ENCODE measurements at places on chromosomes 6 and 20.

GRCh38 chr20:54017846-54018245 lies 52.5 kb downstream of the BCAS1 start:
- DNase-seq: no peak

DNA sequence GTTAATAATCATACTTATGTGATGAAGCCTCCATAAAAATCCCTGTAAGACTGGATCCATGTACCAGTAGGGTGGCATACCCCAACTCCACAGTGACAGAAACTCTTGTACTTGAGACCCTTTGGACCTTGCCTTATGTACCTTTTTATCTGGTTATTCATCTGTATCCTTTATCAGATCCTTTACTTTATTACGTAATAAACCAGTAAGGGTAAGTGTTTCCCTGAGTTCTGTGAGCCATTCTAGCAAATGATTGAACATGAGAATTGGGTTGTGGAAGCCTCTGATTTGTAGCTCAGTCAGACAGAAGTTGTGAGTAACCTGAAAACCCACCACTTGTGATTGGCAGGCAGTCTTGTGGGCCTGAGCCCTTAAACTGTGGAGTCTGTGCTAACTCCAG lies 229.7 kb downstream of the FOXA2 start:
- DNase-seq: no peak

- no peak for DNase-seq
These were observed 514.1 kb upstream of the NRSN1 start for GRCh38 chr6:23611776-23612381.

GRCh38 chr6:145878591-145879295 lies 64.1 kb upstream of the FBXO30 start:
- no peak for DNase-seq

DNA sequence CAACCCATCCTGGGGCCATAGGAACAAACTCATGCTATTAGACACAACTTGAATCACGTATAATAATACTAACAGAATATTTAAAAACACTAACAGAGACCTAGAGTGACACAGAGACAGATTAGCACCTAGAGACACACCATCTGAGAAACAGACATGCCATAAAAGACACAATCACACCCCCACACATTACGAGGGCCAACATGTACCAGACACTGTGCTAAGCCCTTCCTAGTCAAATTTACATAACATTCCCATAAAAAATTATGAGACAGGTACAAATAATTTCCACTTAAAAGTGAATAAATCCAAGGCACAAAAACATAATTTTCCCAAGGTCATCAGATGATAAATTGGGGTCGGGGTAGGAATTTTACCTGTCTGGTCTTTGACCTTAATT lies 141.1 kb upstream of the PRSS16 start:
- DNase-seq: no peak

- DNase-seq: no peak
These were observed 3.2 kb downstream of the RIMS4 start for GRCh38 chr20:44807051-44807683.

DNA sequence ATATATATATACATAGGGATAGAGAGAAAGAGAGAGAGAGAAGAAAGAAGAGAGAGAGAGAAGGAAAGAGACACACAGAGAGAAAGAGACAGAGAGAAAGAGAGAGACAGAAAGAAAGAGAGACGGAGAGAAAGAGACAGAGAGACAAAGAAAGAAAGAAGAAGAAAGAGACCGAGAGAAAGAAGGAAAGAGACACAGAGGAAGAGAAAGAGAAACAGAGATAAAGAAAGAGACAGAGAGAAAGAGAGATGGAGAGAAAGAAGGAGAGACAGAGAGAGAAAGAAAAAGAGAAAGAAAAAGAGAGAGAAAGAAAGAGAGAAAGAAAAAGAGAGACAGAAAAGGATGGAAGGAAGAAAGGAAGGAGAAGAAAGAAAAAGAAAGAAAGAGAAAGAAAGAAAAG lies 46.9 kb upstream of the TASP1 start:
- no peak for DNase-seq

GRCh38 chr6:77573843-77574242 lies 79.0 kb upstream of the MEI4 start:
- no peak for DNase-seq

DNA sequence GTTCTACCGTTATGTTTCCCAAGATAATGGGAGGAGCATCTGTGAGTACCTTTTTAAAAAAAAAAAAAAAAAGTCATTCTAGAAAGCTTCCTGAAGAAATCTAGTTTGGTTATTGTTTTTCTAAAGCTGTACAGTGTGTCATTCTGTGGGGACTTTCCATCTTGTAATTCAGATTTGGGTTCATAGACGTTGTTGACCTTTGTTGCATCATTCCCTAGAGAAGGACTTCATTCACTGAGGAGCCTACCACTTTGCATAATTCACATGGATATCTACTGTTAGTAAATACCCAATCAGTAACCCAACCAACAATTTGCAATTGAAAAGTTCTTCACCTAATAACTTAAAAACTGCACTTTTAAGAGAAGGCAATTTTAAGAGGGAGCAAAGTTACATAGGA lies 60.1 kb downstream of the RPP40 start:
- no peak for DNase-seq

GRCh38 chr6:4383910-4384638 lies 248.7 kb upstream of the ECI2 start:
- no peak for DNase-seq

DNA sequence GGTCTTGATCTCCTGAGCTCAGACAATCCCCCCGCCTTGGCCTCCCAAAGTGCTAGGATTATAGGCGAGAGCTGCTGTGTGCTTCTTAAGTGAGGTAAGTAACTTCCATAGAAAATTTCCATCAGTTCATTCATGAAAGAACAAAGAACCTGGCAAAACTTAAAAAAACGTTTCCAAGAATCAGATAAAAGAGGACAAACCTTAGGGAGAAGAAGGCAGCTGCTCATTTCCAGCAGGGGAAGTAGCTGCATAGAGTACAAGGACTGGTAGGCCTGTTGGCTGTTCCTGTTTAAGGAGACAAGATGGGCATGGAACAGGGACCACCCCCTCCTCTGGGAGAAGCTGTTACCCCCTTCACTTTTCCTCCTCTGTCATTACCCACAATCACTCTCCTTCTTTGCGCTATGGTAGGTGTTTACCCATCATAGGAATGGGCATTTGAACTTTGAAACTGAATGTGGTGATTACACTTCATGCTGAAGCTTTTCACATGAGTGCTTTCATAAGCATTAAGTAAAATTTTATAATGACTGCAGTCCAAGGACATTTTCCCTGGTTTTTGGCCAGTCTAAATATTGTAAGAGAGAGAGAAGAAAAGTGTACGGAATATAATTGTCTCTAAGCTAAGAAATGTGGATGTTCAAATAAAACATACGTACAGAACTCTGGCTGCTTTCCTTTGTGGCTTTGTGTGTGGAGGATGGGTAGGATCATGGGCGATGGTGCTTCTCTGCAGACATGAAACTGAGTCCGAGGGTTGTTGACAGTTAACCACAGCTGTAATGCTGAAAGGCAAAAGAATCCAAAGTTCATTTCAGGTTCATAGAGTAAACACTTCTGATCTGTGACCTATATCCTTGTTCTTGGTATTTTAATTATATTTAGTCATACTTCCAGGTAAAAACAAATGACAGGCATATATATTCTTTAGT lies 56.4 kb downstream of the CCN2 start:
- DNase-seq: no peak

DNA sequence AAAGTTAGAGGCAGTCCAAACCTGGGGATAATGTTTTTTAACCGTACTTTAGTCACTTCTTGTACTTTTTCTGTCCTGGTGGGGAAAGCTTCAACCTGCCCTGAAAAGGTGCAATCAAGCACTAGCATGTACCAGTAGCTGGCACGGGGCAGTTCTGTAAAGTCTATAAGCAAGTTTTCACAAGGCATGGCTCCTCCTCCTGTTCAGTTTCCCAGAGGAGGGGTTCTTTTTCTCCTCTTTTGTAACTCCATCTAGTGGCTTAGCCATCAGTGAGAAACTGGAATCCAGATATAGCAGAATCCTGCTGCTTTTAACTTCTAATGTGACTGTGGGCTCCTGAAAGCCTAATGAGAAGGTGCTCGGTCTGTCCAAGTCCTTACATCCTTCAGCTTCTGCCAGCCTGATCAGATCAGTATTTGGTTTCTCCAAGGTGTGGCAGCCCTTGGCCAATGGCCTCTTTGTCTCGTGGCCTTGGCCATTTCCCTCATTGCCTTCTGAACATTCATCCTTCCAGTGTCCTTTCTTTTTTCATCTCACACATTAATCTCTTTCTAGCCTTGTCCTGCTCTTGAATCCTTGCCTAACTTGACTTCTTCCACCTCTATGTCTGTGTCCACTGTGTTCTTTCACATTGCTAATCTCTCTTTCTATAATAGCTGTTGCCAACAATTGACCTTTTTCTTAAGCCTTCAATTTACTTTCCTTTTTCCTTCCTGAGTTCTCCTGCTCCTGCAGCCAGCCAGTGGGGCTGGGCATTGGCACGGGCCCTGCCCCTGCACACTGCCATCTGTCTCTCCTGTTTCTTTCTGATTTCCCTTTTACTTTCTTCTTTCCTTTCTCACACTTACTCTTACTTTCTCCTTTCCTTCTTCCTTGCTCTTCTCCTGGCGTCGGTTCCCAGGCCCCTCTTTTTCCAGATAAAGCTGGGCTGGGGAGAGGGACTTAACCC lies 222.0 kb upstream of the SYNCRIP start:
- no peak for DNase-seq

DNA sequence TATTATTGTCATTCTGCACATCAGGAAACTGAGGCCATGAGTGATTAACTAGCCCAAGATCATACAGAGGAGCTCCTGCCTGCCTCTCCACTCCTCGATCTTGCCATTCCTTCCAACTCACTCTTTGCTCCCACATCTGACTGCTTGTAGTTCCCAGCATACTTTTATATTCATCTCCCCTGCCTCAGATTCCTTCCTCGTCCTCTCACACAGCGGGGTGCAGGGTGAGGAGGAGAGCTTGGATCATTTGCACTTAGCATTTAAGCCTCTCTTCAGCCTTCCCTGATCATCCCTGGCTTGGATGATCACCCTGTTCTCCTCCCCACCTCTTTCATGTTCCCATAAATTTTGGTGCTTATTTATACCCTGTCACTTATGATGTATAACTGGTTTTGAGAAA lies 515.1 kb upstream of the SOX4 start:
- no peak for DNase-seq

GRCh38 chr6:163701762-163702161 lies 287.2 kb downstream of the QKI start:
- no peak for DNase-seq

- no peak for DNase-seq
These were observed 84.2 kb downstream of the EPB41L2 start for GRCh38 chr6:130978660-130979396.

Data from NCI-H1092 (cell line).